ENCODE measurements at places on chromosomes 13 and 19.

- DNase-seq: no peak
These were observed 3.6 kb downstream of the UQCR11 start for GRCh38 chr19:1601613-1602064.

DNA sequence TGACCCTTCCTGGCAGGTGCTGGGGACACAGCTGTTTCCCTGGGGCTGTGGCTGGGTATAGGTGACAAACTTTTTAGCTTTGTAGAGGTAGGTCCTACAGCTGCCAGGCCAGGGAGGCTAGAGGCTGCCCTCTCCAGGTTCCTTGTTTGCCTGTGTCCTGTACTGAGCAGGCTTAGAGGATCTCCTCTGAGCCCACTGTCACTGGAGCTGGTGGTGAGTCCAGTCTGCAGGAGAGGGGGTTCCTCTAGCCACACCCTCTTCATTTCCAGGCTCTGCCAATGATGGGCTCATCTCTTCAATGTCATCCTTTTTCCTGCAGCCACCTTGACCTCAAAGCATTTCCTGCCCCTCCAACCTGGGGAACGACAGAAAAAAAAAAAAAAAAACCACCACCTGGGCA, 12.6 kb upstream of the RAB11B start:
- DNase-seq: no peak

GRCh38 chr19:6362351-6362801, 1.0 kb downstream of the CLPP start:
- no peak for DNase-seq

DNA sequence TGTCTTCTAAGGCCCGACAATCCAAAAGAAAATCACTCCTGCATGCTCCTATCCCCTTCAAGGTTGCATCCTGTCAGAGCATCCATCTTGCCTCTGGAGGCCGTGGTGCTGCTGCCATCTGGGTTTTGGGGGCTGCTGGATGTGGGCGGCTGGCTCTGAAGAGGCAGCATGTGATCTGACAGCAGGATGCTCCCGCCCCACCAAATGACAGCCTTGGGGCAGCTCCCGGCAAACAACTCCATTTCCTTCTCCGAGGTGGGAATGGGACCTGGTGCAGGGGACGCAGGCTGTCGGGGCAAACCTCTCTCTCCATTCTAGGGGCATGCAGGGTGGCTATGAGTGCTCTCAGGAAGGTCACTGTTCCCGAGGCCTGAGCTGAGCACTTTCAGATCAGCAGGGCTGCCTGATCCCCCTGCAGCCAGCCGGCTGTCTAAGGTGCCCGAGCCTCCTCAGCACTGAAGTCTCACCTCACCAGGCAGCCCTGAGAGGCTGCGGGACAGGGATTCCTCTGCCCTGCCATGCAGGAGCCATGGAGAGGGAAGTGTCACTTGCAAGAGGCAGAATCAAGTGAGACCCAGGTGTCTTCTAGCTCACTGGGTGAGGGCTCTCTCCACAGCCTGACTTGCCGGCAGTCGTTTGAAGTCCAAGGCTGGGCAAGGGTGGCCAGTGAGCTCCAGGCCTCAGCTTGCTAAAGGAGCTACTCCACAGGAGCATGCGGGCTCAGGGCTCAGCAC, 28.8 kb downstream of the TSSK6 start:
- DNase-seq: no peak

GRCh38 chr19:50843701-50844221, 10.4 kb upstream of the KLK15 start:
- DNase-seq: no peak

All from stimulated activated CD8-positive, alpha-beta memory T cell treated with anti-CD3 and anti-CD28 coated beads, Interleukin-4, amount 100 ng/mL, for 4 hours (primary cell).